ENCODE measurements at places on chromosomes 5 and 9.

GRCh38 chr9:12538842-12539579 is 154.2 kb upstream of the TYRP1 start:
- no peak for DNase-seq

DNA sequence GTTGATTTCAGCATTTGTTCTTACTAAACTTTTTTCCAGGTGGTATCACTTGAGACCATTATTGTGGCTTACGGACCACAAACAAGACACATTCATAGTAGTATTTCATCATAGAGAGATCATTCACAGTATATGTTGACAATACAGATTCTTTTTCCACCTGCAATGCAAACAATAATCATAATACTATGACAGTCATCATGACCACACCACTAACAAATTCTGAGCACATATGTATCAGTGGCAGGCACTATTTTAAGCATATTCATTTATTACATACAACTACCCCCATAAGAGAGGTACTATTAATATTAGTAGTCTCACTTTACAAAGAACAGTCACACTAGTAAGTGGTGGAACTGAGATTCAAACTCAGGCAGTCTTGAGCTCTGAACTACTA is 31.0 kb upstream of the C9orf40 start:
- no peak for DNase-seq

- DNase-seq, result no peak
These were observed 82.1 kb downstream of the SLIT3 start for GRCh38 chr5:169218861-169219260.

- DNase-seq, result peak; percentile 90
These were observed 1.6 kb downstream of the ANXA2R start for GRCh38 chr5:43038496-43038989.

GRCh38 chr5:179266291-179267070 is 78.8 kb downstream of the ADAMTS2 start:
- no peak for DNase-seq

GRCh38 chr5:55708732-55709131 is 3.4 kb downstream of the SLC38A9 start:
- DNase-seq, result peak; percentile 8

- no peak for DNase-seq
These were observed 284.3 kb downstream of the ARHGAP26 start for GRCh38 chr5:143054480-143054941.

DNA sequence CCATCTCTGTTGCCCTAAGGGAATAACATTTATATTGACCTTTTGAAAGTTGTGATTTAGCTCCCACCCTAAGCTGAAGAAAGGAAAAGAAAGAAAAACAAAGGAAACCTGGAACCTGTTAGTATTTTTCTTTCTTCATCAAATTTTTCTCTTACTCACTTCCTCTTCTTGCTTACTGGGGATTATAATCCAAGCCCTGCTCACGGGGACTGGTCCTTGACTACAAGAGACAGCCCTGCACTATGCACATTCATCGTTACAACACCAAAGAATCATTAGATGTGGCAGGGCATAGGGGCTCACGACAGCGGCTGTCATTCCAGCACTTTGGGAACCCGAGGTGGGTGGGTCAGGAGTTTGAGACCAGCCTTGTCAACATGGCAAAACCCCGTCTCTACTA is 37.8 kb upstream of the LPAR1 start:
- DNase-seq, result no peak

DNA sequence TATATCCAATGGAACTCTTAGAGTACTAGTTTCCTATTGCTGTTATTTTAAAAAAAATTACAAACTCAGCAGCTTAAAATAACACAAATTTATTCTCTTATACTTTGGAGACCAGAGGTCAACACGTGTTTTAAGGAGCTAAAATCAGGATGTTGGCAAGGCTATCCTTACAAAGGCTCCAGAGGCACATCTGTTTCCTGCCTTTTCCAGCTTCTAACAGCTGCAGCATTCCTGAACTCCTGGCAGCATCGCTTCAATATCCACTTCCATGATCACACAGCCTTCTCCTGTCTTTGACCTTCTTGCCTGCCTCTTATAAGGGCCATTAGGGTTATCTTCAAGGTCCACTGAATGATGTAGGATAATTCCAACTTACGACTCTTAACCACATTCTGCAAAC is 92.2 kb upstream of the CCNG1 start:
- DNase-seq, result no peak

DNA sequence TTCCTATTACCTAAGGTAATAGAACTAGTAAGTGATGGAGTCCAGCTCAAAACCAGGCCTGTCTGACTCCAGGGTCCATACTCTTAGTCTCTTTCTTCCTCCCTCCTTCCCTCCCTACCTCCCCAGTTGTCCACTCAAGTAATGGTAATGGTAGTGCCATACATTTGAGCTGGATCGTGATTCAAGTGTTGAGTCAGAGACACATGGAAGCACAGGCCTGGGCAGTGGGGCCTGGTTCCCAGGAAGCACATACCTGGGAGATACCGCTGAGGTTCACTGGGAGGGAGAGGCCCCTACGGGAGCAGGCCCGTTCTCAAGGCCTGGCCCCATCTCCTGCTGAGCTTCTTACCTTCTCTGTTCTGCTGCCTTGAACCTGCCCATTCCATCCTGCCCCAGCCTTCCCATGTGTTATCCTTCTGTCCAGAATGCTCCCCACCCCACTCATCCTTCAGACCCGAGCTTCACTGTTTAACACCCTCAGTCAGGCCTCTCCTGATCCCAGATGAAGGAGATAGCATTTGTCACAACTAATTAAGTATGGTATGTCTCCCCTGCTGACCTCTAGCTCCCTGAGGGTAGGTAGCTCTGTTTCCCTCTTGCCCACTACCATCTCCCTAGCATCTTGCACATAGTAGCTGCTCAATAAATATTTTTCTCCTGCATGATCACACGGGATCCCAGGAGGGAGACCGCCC is 13.8 kb downstream of the URM1 start:
- DNase-seq, result no peak

DNA sequence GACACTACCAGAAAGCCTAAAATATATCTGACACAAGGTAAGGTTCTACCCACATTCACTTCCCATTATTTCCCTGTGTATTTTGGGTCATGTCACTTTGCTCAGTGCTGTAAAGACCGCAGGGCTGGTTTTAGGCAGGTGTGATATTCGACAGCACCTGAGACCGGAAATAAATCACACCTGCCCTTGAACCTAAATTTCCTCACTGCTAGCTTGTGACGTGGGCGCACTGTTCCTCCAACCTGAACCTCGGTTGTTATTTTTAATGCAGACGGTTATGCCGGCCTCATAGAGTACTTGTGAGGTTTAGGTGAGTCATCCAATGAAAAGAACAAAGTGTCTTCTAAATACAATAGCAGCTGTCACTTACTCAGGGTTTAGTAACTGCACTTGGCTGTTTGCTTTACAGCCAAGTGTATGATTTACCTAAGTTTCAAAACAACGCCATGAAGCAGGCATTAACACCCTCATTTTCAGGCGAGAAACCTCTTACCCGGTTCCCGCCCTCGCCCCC is 20.7 kb upstream of the ZNF782 start:
- peak; percentile 71 for DNase-seq

DNA sequence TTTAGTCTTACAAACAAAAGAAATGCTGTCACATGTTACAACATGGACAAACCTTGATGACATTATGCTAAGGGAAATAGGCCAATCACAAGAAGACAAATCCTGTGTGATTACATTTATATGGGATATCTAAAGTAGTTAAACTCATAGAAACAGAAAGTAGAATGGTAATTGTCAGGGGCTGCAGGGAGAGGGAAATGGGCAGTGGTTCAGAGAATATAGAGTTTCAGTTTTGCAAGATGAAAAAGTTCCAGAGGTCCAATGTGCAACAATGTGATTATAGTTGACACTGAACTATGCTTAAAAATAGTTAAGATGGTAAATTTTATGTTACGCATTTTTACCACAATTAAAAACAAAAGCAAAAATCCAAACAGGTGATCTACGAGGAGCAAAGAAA is 265.5 kb downstream of the NDUFS4 start:
- no peak for DNase-seq

GRCh38 chr9:36950389-36950788 is 83.7 kb downstream of the PAX5 start:
- DNase-seq, result no peak

GRCh38 chr5:154191467-154192261 is 1.1 kb downstream of the GALNT10 start:
- DNase-seq, result peak; percentile 34

DNA sequence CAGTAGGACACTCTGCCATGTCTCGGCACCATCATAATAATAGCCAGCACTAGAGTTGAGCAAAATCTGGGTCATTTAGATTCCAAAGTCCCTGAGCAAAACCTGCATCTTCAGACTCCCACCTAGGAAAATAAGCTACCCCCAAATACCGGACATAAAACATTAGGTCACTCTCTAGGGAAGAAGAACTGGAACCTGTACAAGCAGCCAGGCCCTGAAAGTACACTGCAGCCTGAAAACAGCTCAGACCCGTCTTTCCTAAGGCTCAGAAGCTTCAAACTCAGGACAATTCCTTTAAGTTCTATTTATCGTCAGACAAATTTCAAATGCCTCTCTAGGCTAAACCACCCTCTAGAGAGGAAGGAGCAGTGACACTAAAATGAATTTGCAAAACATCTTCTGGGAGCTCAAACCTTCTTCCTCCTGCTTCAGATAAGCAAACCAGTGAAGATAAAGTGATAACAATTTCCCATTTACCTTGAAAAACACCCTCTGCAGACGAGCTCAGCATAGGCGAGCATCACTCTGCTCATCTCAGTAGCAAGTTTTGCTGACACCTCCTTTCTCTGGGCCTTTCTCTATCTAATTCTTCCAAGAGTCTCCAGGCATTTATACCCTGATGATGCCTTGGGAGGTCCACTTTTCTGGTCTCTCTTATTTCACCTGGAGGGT is 34.0 kb downstream of the ADAM19 start:
- no peak for DNase-seq

DNA sequence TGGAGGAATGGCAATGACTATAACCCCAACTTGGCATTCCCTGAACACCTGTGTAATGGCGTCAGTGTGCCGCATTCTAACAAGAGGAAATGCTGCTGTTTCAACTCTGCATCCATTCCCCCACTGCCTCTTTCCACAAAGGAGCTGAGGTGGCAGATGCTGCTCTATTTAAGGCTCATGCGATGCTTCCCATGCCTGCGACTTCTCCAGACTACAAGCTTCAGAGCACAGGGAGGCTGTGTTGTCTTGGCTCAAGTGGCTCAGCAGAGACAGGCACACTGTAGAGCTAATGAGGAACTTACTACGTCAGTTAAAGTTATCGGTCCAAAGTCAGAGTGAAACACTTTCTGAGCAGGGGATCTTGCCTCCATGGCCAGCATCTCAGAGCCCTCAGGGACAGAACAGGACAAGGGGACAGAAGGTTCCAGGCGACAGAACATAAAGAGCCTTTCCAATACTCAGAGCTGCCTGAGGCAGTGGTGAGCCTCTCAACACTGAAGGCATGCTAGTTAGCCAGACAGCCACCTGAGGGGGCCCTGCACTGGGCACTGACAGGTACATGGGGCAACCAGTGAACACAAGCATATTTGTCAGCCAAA is 21.8 kb downstream of the TNIP1 start:
- DNase-seq, result no peak

- no peak for DNase-seq
These were observed 97.2 kb downstream of the CRB2 start for GRCh38 chr9:123453076-123453667.

DNA sequence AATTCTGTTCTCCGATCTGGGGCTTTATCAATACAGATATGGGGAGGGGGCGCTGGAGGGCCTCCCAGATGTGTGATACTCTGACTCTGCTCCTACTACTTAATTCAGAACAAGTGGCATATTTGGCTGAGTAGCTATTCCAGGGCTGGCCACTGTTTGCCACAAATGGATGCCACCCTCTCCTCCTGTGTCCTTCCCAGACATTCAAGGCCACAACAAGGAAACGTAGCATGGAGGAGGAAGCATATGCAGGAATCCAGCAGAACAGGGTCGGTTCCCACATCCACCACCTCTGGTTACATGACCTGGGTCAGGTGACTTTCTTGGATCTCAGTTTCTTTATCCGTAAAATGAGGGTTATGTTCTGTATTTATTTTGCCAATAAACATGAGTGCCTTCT is 131.0 kb downstream of the GOLPH3 start:
- DNase-seq, result no peak

DNA sequence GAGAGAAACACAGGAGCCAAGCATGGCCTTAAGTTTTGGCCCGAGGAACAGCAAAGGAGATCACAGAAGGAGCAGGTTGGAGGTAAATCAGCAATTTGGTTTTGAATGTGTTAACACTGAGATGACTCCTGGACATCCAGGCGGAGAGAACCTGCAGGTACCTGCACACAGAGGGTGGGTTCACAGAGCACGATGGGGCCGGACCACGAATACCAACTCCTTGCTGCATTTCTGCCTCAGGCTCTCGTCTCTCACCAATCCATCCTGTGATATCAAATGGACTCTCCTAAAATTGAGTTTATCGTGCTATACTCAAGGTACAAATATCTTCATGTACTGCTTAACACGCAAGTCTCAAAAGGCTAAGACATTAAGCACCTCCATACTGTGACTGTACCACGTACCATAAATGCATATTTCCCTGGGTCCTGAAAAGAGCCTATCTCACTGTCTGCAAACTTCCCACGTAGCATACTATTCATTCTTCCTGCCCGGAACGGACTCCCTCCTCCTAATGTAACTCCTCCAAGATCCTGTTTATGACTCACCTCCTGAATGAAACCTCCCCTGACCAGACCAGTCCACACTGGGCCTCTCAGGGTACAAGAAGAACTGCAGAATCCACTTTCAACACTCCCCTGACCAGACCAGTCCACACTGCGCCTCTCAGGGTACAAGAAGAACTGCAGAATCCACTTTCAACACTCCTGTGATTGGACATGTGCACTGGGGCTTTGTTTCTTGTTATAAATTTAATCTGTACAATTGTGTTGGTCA is 380.8 kb upstream of the RFX3 start:
- DNase-seq, result peak; percentile 91

DNA sequence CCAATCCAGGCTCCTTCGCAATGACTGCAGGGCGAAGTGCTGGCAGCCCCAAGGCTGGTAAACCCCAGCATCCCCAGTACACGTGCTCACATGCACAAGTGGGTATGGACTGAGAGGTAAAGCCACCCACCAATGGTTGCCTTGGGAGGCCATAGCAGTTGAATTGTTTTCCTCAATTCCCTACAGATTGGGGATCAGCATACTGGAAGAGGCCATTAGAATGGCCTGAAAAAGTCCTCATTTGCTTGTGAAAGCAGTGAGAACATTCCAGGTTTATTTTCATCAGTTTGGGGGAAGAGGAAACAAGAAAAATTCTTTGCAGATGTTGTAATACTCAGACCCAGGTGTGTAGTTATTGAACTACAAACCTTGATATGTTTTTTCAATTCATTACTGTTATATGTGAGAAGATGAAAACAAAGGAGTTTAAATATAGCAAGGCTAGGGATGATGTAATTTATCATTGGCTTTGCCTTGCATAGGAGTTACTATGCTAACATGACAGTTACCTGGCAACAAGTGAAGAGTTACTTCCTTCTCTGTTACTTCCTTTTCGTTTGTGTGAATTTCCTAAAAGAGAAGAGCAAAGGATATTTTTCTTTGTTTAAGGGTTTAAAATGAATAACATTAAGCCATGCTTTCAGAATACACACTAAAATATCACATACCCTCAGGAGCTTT is 36.4 kb downstream of the MTMR12 start:
- peak; percentile 51 for DNase-seq

GRCh38 chr9:87282538-87282937 is 215.1 kb upstream of the DAPK1 start:
- DNase-seq, result no peak

GRCh38 chr9:98563988-98564387 is 144.7 kb downstream of the GABBR2 start:
- DNase-seq, result no peak
